ENCODE measurements at places on chromosomes 6 and 20. TPM values are rescaled to one million over a fixed set of nuclear protein-coding genes. Genes with fewer than 3 reads are reported as not detected.

The LGSN gene
- polyA plus RNA-seq: not detected

The EIF2S2 gene
- 59.6 TPM for polyA plus RNA-seq

The CNR1 gene
- 512 TPM for polyA plus RNA-seq

The C6orf58 gene
- polyA plus RNA-seq: 0.52 TPM

The RIMS1 gene
- 17.8 TPM for polyA plus RNA-seq

The SMOC2 gene
- polyA plus RNA-seq: 1.2 TPM

The BTN1A1 gene
- not detected for polyA plus RNA-seq

The MOCS3 gene
- polyA plus RNA-seq: 5.5 TPM

The TRIM15 gene
- not detected for polyA plus RNA-seq

The SLC26A8 gene
- not detected for polyA plus RNA-seq

The AVP gene
- polyA plus RNA-seq: not detected

The CAGE1 gene
- not detected for polyA plus RNA-seq

The HM13 gene
- 95.4 TPM for polyA plus RNA-seq

The CCDC170 gene
- 0.15 TPM for polyA plus RNA-seq

The HRH3 gene
- polyA plus RNA-seq: 2.8 TPM

The ZFP57 gene
- polyA plus RNA-seq: not detected

The CST7 gene
- polyA plus RNA-seq: not detected

The IL17F gene
- polyA plus RNA-seq: not detected

The SRPK1 gene
- polyA plus RNA-seq: 34.8 TPM
